ENCODE measurements at places on chromosomes 1 and 21. TPM values are rescaled to one million over a fixed set of nuclear protein-coding genes. Genes with fewer than 3 reads are reported as not detected.

PTCH2 gene
- 2.2 TPM for total RNA-seq

GCSAML gene
- total RNA-seq: 0.15 TPM

SCP2 gene
- total RNA-seq: 144 TPM

- DNase-seq: no peak
Observed at GRCh38 chr1:186905561-186905960, 76.8 kb downstream of the PLA2G4A start.

- DNase-seq: no peak
Observed at GRCh38 chr1:42735477-42736105, 4.4 kb downstream of the CLDN19 start.

DNA sequence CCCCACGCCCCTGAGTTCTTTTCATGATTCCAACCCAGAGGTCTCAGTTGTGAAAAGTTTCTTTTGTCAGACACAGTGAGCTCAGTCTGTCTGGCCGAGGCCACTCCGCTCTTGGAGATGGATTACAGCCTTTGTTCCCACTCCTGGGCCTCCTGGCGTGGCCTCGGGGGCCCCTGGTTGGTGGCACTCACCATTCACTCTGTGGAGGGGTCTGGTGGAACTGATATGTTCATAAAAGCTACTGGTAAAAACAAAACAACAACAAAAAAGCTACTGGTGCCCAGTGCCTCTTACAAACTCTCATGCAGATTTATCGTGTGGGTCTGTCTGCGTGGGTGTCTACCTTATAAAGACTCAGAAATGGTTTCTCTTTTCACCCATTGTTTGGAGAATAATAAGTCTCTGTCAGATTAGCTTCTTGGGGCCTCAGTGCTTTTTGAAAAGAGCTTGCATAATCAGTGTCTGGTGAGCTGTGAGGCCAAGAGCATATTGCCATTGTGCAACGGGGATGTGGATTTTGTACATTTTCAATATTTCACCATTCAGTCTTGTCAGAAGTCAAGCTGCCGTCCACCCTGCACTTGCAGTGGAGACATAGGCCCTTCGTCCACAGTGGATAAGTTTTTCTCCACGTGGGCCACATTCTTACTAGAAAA lies 86.7 kb downstream of the GALNT2 start:
- DNase-seq: no peak

DNA sequence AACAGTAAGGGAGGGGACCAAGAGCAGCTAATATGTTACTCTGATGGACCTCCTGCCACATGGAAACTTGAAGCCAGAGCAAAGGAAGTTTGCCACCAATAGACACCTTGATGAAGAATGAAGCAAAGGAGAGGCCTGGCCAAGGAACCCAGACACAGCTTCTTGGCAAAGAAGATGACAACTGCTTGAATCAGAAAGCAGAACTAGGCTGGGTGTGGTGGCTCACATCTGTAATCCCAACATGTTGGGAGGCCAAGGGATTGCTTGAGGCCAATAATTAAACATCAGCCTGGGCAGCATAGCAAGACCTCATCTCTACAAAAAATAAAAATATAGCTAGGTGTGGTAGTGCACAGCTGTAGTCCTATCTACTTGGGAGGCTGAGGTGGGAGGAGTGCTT lies 31.7 kb upstream of the CAPZB start:
- DNase-seq: no peak

- no peak for DNase-seq
Observed at GRCh38 chr1:28159243-28159642, 17.2 kb downstream of the PTAFR start.

GRCh38 chr21:34815831-34816705 lies 147.3 kb downstream of the CLIC6 start:
- DNase-seq: no peak
